ENCODE measurements at places on chromosomes 16 and 17.

GRCh38 chr16:14097182-14097959 is 26.3 kb downstream of the MRTFB start:
- DNase-seq = peak; percentile 86

- no peak for DNase-seq
Measured at GRCh38 chr17:67035131-67036083, 8.9 kb upstream of the CACNG1 start.

DNA sequence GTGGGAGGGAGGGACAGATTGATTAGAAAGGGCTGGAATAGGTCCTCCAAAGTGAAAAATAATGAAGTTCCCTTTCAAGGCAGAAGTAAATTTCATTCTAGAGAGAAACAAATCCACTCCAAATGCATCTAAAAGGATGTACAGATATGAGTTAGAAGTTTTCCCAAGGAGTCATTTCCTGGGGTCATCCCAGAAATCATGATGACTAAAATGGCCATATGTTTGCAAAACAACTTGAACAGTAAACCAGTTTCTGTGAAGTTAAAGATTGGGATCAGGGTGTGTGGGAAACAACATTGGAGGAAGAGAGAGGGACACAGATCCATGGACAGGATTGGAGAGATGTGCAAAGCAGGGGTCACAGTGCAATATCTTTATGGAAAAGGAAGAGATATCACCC is 32.5 kb upstream of the ARHGAP44 start:
- DNase-seq = no peak

GRCh38 chr17:79050551-79050950 is 24.1 kb upstream of the ENGASE start:
- DNase-seq = no peak

GRCh38 chr17:71725811-71726210 is 395.0 kb upstream of the SOX9 start:
- no peak for DNase-seq

DNA sequence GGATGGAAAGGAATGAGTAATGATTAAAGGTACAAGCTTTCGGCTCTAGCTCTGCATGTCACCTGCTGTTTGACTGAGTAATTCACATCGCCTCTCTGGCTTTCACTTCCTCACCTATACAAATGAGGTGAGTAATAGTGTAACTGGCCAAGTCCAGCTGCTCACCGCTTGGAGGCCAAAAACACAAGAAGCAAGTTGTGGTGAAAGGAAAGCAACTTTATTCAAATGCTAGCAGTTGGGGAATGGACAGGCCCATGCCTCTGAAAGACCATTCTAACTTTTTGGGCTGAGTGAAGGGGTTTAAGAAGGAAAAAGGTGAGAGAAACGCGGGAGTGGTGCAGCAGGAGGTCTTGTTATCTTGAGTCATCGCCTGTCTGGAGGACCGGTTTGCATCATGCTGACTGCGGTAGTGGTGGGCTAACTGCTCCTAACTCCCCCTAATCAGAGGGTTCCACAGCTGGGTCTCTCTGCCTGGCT is 45.7 kb upstream of the CSNK2A2 start:
- no peak for DNase-seq

DNA sequence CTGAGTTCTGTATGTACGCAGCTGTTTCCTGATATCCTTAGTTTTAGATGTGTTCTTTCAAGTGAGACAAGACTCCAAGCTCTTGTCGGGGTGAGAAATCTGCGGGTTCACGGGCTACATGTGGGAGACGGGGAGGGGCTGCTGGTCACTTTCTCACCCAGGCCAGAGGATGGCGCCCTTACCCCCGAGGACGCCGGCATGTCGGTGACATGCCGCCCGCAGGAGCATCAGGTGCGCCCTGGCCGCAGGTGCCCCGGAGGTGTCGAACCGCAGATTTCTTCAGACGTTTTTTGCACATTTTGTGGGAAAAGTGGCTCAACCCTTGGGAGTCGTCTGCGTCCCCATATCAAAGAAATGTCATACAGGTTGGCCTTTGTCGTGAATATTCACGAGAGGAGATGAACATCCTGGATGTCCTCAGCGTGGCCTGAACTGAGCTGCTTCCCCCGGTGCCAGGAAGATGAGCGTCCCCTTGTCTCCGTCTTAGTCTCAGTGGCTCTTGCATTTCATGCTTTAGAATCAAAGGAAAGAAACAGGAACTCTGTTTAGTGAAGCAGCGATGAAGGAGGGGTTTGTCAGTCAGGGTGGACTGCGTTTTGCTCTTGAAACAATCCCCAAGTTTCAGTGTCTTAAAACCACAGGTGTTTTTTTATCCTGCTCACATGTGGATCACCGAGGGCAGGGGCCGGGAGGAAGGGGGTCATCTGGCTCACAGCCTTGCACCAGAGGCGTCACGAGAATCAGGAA is 75.4 kb upstream of the ZNF750 start:
- DNase-seq = no peak

DNA sequence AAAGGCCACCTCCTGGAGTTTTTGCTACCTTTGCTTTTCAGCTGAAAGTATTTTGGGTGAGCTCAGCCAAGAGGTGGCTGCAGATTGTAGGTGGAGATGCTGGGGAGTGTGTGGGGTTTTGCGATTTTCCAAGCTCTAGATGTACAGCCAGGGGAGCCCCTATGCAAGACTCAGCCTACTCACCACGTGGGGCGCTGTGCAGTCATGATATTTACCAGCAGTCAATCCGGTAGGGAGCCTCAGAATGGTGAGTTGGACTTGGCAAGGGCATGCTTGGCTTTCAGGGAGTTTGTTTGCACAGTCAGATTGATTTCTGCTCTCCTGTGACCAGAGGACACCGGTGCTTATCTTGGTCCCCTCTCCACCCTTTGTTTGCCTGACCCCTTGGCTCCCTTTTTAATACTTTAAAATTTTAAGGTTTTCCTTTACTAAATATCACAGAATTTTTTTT is 175.3 kb downstream of the UTP18 start:
- DNase-seq = peak; percentile 9

DNA sequence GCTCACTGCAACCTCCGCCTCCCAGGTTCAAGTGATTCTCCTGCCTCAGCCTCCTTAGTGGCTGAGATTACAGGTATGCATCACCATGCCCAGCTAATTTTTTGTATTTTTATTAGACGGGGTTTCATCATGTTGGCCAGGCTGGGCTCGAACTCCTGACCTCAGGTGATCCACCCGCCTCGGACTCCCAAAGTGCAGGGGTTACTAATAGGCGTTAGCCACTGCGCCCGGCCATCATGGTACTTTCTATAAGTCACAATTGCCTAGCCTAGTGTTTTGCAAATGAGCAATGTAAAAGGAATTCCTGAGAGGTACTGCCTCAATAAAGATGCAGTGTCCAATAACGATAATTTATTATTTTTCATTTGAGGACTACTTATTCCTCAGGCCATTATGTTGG is 13.9 kb upstream of the PSMC3IP start:
- DNase-seq = no peak

- no peak for DNase-seq
Measured at GRCh38 chr16:47158992-47159391, 15.2 kb upstream of the NETO2 start.

DNA sequence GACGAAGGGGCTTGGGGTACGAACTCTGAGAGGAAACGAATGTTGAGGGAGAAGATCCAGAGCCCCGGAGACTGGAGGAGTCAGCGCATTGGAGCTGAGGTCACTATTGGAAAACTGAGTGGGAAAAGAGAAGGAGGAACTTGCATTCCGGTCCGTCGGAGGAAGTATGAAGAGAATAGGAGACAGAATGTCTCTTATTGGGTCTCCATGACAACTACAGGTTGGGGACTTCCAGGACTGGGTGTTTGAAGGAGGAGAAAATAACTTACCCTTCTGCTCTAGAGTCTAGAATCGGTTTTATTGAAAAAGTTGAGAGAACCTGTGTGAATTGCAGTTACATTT is 537 bp downstream of the GOSR1 start:
- DNase-seq = no peak

DNA sequence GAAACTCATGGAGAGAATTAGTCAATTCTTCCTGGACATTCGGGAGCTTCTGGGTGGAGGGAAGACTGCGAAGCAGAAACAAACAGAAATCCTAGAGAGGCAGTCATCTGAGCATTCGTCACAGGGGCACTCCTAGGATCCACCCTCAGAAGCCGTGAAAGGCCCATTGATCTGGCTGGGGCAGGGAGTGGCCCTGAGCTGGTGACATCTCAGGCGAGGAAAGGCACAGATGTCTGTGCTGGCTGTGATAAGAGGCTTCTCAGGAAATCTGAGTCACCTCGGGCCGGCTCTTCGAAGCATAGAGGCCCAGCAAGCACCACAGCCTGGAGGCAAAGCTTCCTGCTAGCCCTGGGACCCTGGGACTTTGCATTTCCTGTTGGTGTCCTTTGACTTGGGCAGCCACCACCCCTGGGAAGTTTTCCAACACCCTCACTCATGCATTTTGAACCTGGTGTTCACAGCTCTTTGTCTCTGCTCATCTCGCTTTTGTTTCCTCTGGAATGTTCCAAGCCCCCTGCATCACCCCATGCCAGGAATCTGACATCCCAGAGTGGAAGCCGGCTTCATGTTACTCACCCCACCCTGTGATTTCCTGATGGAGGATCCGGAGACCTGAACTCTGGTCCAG is 23.3 kb upstream of the CDRT4 start:
- DNase-seq = no peak

DNA sequence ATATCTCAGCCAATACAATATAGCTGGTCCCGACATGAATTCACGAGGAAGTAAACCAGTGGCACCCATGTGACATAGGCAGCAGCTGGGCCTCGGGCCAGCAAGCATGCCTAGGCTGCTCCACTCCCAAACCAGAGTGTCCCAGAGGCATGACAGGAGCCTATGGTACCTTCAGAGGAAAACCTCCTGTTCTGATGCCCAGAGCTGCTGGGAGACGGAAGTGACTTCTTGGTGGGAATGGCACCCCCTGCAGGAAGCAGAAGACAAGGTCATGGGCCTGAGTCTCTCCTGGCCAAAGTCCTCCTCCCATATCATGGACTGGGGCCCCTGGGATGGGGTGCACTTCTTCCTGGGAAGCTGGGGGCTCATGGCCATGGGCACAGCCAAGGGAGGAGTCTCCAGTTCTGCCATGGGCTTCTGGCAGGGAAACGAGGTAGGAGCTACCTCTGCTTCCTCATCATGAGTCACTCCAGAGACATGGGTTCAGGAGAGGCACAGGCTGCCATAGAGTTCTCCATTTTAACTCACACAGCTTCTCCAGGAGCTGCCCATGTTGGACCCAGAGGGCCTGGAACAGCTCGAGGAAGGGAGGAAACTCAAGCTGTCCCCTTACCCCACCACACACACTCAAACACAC is 13.4 kb downstream of the FBF1 start:
- DNase-seq = peak; percentile 4

DNA sequence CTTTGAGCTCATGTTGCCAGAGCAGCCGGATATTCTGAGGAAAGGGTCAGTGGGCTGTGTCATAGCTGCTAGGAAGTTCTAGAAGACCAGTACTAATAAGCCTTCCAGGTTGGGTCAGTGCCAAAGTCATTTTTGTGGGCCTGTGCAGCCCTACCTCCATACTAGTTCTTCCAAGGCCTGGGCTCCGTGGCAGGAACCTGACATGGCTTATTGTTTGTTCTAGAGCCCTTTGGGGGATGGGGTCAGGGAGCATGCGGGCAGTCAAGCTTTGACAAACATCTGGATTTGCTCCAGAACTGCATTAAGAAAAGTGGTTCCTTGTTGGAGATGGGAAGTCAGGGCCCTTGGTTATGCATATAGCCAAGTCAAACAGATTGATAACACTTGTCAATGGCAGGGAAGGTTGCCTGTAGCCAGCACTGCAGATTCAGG is 7.6 kb downstream of the ALKBH5 start:
- DNase-seq = no peak

GRCh38 chr16:73048292-73049080 is 558 bp upstream of the ZFHX3 start:
- DNase-seq = no peak

DNA sequence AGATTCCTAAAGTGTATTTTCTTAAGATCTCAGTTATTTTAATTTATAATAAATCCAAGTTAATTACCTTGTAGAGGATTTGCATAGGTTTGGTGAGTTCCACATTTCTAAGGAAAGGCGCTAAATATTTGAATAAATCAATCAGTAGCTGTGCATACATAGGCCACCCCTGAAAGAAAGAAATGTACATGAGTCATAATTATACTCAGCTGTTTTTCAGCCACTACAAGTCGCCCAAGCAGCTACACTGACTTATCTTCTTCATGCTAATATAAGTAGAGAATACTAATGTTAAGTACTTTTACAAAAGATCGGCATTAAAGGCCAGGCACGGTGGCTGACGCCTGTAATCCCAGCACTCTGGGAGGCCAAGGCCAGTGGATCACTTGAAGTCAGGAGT is 14.9 kb downstream of the SETD6 start:
- no peak for DNase-seq

GRCh38 chr17:66398059-66398458 is 95.6 kb downstream of the PRKCA start:
- DNase-seq = no peak

DNA sequence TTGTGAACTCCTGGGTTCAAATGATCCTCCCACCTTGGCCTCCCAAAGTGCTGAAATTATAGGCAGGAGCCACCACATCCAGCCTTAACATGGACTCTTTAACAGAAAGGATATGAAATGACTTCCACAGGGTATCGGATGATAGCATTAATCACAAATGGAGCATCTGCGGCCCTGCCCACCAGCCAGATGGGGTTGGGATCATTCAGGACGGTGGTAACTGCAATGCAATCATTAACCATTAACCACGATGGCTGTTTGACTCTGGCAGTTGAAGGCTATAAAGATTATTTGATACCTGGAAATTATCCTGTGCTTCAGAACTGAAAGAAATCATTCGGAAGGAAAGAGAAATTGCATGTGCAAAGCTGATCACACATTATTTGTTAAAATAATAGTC is 5.3 kb upstream of the CHST5 start:
- DNase-seq = no peak

DNA sequence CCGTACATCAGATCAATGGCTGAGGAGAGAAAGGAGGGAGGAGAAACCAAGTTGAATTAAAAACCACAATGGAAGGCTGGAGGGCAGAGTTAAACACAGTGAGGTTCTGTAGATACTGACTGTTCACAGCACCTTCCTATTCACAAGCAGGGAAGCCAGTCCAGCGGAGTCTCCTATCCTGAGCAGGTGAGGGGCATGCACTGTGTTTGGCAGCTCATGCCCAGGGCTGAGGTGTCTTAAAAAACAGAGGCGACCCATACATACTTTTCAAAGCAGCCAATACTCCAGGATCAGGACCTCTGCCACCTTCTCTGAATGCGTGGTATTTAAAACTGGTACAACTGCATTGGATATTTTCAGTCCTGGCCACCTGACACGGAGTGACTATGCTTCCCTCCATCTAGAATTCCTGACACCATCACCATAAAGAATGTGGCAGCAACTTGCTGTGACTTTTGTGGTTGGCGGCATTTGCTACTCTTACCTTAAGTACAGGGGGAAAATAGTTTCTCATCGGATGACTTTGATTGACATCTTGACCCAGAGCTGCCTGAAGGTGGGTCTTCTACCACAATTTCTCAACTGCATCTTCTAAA is 21.5 kb downstream of the USP22 start:
- no peak for DNase-seq

GRCh38 chr16:79042886-79043285 is 557.7 kb downstream of the MAF start:
- DNase-seq = no peak

- DNase-seq = no peak
Measured at GRCh38 chr17:28112181-28112580, 69.7 kb downstream of the NLK start.

GRCh38 chr17:67244431-67245072 is 444 bp downstream of the HELZ start:
- DNase-seq = no peak

All from NCI-H1105 (cell line).